Activated naive CD4-positive, alpha-beta T cell (primary cell): ENCODE measurements at places on chromosomes 4 and X.

- DNase-seq: no peak
Measured at GRCh38 chrX:13684361-13684760, 4.6 kb upstream of the RAB9A start.

GRCh38 chr4:8185295-8185694 lies 13.8 kb upstream of the SH3TC1 start:
- no peak for DNase-seq

DNA sequence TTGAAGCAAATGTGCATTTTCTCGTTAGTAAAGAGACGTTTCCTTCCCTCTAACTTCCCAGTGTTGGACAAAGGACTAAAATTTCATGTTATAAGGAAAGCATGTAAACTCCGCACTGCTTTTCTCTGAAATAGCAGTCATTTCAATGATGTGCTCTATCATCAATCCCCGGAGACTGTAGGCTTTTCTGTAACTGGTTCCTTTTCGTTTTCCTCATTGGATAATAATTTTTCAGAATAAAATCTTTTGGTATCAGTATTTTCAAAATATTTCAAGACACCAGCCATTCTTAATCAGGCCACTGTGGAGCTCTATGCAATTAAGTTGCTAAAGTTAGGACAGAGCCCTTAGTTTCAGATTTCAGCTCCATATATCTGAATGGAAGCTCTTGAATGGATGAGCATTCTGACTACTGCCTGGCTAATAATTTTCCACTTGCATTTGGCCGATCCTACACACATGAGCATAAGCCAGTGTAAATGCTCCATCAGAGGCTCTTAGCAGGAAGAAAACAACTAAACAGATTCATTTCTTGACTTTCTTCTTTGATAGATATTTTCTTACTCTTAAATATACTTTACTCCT lies 157.7 kb downstream of the CHIC2 start:
- no peak for DNase-seq

GRCh38 chr4:122914292-122914904 lies 8.0 kb downstream of the NUDT6 start:
- no peak for DNase-seq

GRCh38 chr4:2368746-2369437 lies 49.6 kb downstream of the ZFYVE28 start:
- no peak for DNase-seq

- DNase-seq: no peak
Measured at GRCh38 chr4:82293304-82293703, 80.5 kb downstream of the HNRNPD start.

- no peak for DNase-seq
Measured at GRCh38 chr4:181307824-181308223, 935.4 kb upstream of the TENM3 start.

GRCh38 chrX:143837010-143837843 lies 46.6 kb upstream of the UBE2NL start:
- DNase-seq: no peak

DNA sequence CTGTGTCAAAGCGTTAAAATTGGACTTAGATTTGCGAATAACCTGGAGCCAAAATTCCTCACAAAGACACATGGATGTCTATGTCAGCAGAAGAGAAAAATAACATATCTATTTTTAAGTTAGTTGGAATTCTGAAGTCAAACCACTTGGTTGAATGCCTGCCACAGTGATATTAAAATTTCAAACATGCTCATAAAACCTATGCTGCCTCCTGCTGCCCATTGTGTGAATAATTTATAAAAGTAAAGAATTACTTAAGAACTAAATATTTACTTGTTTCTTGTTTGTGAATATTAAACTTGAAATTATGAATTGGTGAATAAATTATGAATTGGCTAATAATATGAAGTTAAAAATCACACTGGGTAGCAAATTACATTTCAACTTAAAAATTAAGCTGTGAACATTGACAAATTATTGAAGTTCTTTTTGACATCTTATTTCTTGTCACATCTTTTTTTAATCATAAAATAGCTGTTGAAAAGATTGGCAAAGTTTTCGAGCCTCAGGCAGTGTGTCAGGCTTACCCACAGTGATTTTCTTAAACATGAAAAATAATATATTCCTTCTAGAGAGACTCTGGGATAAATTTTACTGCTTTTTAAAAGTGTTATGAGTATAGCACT lies 35.4 kb downstream of the FABP2 start:
- no peak for DNase-seq

GRCh38 chr4:119081943-119082342 lies 53.7 kb upstream of the MYOZ2 start:
- DNase-seq: no peak

- no peak for DNase-seq
Measured at GRCh38 chrX:16039363-16039762, 84.0 kb upstream of the GRPR start.

GRCh38 chrX:46601283-46601682 lies 27.7 kb downstream of the CHST7 start:
- no peak for DNase-seq

DNA sequence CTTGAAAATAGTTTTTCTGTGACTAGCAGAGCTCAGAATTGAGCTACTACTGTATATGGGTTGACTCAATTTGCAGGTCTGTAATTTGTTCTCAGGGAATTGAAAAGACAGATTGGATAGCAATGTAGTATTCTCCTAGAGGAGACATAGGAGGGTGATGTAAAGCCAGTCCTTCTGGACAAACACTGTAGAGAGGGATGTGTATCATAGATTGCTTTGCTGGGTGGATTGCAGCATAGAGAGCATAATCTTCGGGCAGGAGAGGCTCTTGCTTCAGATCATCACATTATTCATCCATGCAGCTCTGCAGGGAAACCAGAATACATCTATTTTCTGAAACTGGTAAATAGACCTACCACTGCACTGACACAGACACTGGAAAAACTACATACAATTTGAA lies 1110.5 kb downstream of the RAPGEF2 start:
- no peak for DNase-seq

GRCh38 chrX:128739539-128739938 lies 687.3 kb upstream of the ACTRT1 start:
- DNase-seq: no peak

DNA sequence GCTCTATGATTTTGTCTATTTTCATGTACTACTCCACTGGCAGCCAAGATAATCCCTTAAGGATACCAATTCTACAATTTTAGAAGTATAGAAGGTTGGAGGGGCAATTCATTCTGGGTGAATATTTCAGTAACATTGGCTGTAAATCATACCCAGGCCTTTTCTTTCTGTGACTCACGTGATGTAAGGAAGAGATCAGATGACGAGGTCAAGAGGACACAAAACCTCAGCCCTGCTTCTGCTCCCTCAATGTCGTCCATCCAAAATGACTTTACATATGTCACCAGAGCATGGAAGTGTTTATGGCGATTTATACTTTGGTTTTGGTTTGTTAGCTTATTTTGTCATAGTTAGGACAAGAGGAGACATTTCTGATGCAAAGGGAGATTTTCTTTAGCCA lies 70.7 kb upstream of the SLC4A4 start:
- DNase-seq: no peak

- no peak for DNase-seq
Measured at GRCh38 chrX:136747003-136747986, 33.4 kb downstream of the ARHGEF6 start.

GRCh38 chrX:44989995-44990770 lies 117.2 kb downstream of the KDM6A start:
- no peak for DNase-seq

DNA sequence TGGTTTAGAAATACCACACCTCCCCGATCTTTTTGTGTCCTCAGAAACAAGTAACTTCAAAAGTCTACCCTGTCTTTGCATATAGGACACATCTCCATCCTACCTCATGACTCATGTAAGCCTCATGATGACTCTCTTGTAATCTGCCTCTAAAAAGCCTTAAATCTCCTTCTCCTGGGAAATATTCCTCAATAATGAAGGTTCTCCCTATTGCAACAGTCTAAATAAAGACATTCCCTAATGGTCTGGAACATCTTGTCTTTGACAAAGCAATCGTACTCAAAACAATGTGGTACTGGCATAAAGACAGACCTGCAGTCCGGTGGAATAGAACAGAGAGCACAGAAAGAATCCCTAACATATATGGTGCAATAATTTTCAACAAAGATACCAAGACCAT lies 257.7 kb downstream of the OPHN1 start:
- DNase-seq: no peak

GRCh38 chr4:84258905-84259830 lies 239.9 kb downstream of the NKX6-1 start:
- no peak for DNase-seq

DNA sequence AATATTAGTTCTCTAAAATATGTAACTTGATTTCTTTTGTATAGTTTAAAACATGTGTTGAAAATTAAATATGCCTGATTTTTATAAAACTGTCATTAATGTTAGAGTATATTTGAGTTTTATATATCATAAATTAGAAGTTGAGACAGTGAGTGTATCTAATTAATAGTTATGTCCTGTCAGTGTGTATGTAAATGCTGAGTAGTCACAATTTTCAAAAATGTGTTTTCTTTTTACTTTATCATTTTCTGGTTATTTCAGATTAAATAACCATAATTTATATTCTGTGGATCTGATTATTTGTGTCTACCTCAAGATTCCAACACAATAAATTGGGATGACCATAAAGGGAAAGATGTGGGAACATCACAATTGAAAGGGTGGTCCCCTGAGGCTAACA lies 82.7 kb upstream of the CXXC4 start:
- no peak for DNase-seq

GRCh38 chrX:104085919-104086318 lies 9.9 kb upstream of the TMSB15C start:
- DNase-seq: no peak

DNA sequence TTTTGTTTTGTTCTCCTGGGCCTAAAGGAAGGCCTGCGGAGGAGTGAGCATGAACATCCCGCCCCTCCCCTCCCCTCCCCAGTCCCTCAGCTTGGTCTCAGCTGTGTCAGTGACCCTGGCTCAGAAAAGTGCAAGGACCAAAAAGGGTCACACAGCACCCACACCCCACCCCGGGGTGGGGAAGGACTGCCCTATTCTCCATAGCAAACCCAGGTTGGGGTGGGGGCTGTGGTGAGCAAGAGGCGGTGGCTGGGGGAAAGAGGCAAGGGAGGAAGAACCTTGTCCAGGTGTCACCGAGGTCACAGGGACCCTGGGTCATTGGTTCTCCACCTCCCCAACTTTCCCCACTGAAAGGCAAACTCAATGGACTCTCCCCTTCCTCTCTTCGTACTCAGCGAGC lies 7.6 kb upstream of the MSX1 start:
- no peak for DNase-seq

DNA sequence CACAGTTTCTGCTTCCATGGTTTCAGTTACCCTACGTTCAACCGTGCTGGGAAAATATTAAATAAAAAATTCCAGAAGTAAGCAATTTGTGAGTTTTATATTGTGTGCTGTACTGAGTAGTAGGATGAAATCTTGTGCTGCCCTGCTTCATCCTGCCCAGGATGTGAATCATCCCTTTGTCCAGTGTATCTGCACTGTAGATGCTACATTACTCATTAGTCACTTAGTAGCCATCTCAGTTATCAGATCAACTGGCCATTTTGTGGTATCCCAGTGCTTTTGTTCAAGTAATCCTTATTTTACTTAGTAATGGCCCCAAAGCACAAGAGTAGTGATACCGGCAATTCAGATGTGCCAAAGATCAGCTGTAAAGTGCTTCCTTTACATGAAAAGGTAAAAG lies 97.9 kb downstream of the COX18 start:
- DNase-seq: no peak

- no peak for DNase-seq
Measured at GRCh38 chr4:47002580-47002979, 9.2 kb upstream of the GABRA4 start.

GRCh38 chr4:6008092-6008551 lies 10.1 kb downstream of the C4orf50 start:
- DNase-seq: no peak

DNA sequence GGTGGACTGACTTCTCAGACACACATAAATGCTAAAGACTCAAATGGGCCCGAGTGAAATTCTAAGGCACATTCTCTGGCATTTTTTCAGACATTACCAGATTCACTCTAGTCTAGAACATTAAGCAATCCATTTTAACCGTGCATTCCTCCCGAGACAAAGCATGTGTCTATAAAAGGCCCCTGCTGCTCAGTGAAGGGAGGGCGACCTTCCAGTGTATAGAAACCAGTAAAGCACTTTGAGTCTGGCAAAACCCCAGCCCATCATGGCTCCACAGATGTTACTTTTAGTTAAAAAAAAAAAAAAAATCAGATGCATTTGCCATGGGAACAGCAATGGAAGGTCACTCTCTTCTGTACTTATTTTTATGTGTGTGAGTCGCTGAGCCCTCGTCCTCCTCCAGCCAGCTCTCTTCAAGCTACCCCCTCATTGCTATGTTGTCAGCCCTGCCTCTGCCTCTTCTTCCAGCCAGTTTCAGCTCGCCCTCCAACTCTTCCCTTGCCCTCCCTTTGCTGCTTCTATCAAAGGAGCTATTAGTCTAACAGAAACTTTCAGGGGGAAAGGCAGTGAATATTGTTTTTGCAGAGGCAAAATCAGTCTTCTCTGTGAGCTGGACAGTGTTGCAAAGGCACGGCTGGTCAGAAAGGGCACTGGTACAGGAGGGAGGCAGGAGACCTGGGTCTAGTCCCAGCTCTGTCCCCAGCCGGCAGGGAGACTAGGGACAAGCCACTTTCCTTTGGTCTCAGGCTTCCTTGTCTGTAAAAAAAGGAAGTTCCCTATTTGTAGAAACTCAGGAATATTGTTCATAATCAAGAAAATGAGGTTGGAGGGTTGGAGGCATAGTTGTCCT lies 644.2 kb downstream of the ZNF674 start:
- no peak for DNase-seq

DNA sequence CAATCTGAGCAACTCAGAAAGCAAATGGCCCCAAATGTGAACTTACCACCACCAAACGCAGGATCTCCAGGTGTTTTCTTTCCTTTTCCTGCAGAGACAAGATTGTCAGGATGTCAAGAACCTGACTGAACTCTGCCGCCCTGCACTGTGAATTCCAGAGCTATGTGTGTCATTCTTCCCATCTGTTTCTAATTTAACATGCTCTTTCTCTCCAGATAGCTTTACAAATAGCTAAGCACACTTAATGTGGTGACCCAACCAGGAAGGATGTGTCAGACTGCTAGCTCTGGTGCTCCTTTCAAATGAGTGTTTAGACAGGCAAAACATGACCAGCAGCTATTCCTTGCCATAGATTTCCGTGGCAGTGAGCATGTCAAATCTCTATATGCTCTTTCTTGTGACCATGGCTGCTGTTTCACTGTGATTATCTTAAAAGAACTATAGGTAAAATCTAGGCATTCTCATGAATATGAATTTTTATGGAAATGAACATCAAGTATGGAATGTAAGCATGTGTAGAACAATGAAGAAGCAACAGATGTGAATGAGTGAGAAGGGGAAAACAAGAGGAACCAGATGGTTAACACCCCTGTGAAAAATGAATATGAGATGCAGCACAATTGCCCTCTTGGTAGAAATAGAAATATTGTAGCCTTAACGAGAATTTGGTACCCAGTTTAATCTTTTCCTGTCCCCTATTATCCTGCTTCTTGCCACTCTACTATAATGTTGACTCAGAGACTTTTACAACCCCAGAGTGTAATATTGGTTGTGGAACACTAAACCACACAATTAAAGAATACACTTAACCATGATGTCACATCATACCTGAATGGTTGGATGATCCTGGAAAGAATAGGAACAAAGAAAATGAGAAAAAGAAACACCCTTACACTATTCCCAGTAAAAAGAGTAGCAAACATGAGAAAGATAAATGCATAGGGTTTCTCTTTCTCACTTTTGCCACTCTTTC lies 247.8 kb upstream of the DKK2 start:
- no peak for DNase-seq
